ENCODE measurements at places on chromosomes 6 and 20. TPM values are rescaled to one million over a fixed set of nuclear protein-coding genes. Genes with fewer than 3 reads are reported as not detected.

GRCh38 chr6:28568515-28569108, 42.9 kb downstream of the GPX5 start:
- DNase-seq = no peak

GRCh38 chr6:18680842-18681241, 293.7 kb downstream of the RNF144B start:
- DNase-seq = no peak

- DNase-seq = no peak
These were observed 20.1 kb upstream of the FAM209A start for GRCh38 chr20:56504373-56505005.

DNA sequence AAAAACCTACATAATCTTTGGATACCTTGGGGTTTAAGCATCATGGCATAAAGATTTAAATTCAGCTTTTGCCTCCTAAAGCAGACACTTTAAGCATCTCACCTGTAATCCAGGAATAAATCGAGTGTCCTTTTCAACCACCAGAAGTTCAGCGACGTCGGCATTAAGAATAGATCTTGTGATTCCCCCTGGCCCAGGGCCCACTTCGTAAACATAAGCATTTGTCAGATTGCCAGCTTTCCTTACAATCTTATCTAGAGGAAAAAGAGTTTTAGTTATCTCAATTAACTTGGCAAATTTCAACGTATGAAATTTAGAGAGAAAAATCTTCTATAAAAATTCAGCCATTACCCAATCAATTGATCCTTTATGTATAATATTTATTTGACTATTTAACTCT, 3.2 kb downstream of the TFB1M start:
- no peak for DNase-seq

- DNase-seq = no peak
These were observed 18.9 kb downstream of the L3MBTL3 start for GRCh38 chr6:130037207-130037811.

GRCh38 chr6:88535306-88535705, 369.2 kb upstream of the CNR1 start:
- no peak for DNase-seq

GRCh38 chr6:155040901-155041650, 46.0 kb downstream of the TIAM2 start:
- no peak for DNase-seq

DNA sequence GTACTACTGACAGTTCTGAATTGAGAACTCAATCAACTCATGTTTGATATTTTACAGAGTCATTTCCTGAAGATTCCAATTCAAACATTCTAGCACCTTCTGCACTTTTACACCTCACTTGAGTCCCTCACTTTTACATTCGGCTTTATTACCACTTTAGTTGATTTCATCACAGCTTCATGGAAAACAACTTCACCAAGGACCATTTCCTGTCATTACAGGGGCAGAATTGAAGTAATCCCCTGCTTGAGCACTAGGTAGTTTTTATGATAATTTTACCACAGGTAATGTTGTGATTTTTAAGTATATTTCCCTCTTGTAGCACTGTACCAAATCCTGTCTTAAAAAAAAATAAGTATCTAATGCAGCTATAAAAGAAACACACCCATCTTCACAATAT, 312.9 kb downstream of the BTBD9 start:
- no peak for DNase-seq

DNA sequence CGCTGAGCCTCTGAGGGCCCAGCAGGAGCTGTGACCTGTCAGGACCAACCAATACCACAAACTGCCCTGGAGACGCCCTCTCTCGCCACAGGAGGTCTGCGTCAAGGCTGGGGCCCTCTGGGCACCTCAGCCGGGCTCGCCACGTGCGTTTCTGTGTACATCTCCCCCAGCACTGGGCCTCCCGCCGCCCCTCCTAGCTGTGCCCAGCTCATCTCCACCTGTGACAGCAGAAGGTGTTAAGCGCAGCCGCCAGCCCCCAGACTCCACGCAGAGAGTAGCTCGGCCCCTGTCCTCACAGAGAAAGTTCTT, 91.4 kb downstream of the TAF4 start:
- DNase-seq = no peak

DNA sequence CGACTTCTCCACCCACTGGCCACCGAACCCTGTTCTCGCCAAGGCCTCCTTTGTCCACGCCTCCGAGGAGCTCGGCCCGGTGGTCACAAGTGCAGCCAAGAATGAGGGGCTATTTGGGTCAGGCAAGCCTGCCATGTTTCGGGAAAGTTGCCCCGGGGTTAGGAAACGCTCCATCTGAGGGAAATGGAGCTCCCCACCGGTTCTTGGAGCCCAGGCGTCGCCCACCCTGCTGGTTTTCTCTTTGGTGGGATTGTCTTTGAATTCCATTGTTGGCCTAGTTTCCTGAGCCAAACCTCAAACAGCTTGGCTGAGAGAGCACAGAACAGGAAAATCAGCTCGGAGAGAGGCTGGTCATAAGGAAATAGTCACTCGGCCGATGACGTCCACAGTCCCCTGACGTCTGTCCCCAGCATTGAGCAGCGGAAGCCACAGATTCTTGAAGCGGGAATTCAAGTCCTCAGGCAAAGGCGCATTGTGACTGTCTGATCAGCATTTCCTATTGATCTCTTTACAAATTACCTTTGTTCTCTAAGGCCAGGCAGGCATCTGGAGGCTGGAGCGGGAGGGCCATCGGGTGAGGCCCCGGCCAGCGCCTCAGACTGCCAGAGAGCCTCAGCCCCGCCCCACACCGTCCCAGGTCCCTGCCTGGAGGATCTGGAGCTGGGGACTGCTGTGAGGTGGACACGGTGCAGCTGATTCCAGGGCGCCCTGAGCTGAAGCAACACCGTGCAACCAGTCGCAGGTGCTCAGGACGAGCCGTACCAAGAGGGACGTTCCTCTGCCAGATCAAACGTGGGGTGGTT, 138.6 kb downstream of the DLL1 start:
- no peak for DNase-seq

GRCh38 chr6:162217811-162218493, 509.6 kb downstream of the PRKN start:
- DNase-seq = no peak

DNA sequence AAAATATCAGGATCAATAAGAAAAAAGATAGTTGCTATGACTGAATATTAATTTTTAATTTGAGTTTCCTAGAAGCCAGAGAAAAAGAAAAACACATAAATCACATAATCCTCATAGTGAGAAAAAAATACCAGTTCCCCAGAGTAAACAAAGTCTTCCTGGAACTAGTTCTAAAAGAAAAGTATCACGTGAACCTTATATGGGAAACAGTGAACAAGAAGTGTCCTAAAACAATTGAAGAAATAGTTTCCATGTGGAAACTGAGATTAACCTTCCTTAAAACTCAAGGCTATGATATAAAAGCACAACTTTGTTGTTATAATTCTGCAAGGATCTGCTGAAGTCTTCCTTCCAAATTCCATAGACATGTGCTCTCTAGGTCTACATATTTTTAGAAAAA, 50.6 kb downstream of the RCAN2 start:
- no peak for DNase-seq

DNA sequence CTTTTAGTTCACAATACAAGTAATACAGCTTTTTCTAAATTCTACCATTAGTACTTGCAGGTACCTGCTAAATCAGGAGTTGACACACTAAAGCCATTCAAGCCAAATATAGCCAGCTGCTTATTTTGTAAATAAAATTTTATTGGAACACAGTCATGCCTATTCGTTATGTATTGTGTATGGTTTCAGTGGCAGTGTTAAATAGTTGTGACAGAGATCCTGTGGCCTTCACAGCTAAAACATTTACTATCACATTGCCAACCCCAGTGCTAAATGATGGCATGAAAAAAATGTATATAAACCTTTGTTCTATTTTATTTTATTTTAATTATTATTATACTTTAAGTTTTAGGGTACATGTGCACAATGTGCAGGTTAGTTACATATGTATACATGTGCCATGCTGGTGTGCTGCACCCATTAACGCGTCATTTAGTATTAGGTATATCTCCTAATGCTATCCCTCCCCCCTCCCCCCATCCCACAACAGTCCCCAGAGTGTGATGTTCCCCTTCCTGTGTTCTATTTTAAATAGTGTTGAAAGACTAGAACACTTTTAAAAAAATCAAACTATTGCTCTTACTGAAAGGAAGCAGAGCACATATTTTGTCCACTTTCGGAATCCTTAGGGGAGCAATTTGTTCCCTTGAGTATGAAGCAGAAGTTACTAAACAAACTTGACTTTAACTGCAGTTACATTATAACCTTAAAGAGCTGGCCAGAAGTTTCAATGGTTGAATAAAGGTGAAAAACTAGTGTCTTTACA, 115.7 kb downstream of the PRIM2 start:
- no peak for DNase-seq

DNA sequence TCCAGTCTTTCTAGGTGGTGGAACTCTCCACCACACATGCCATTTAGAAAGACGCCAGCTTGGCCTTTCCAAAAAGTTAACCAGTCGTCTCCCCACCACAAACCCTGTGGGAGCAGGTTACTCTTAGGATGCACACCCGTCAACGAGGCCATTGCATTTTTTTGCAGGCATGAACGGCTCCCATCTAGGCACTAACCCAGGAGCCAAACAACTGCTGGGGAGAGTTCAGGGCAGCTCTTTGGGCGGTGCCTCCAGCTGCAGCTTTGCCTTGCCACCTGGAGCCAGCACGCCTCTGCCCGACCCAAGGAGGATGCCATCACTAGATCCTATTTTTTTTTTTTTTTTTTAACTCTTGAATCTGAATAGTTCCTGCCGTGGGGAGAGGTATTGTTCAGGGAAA, 39.9 kb downstream of the TBC1D7 start:
- DNase-seq = no peak

- no peak for DNase-seq
These were observed 29.4 kb downstream of the PHIP start for GRCh38 chr6:79048611-79049010.

DNA sequence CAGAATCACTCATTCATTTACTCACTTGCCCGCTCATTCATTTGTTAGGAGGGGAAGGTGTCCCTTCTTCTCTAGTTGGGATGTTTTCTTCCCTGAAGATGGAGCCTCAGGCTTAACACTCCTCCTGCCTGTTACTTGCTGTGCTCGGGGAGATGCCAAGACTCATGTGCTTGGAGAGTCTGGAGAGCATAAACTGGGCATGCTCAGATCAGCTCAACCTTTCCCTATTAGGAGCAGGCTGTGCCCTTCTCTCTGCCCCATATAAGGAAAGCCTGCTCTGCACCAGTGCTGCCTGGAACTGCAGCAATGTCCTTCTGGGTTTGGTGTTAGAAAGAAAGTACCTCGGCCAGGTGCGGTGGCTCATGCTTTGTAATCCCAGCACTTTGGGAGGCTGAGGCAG, 18.0 kb upstream of the UBE2V1 start:
- no peak for DNase-seq

- DNase-seq = no peak
These were observed 230.7 kb upstream of the MARCKS start for GRCh38 chr6:113626475-113626874.

- no peak for DNase-seq
These were observed 314.7 kb downstream of the EPM2A start for GRCh38 chr6:145420599-145420998.

The RAMACL gene
- polyA plus RNA-seq = 0.53 TPM

The HLA-DMB gene
- 74.8 TPM for polyA plus RNA-seq

The CASS4 gene
- 2.5 TPM for polyA plus RNA-seq

The NRN1 gene
- polyA plus RNA-seq = 3.9 TPM

The SLC17A1 gene
- 32.8 TPM for polyA plus RNA-seq

The TAPBP gene
- 34.8 TPM for polyA plus RNA-seq

The CAPN11 gene
- 0.13 TPM for polyA plus RNA-seq

The SMAP1 gene
- polyA plus RNA-seq = 28.9 TPM

The XKR7 gene
- 0.25 TPM for polyA plus RNA-seq

The MYLK4 gene
- polyA plus RNA-seq = 1.1 TPM
